Hematopoietic multipotent progenitor cell treated with erythropoietin and hydrocortisone succinate and interleukin-3 and kit ligand, for 8 days (in vitro differentiated cells): ENCODE measurements at places on chromosomes 3 and 15.
A peak's percentile ranks its signal among the peaks of the same experiment; 100 is the strongest.

GRCh38 chr3:151351219-151351618 lies 21.9 kb upstream of the P2RY13 start:
- no peak for DNase-seq

DNA sequence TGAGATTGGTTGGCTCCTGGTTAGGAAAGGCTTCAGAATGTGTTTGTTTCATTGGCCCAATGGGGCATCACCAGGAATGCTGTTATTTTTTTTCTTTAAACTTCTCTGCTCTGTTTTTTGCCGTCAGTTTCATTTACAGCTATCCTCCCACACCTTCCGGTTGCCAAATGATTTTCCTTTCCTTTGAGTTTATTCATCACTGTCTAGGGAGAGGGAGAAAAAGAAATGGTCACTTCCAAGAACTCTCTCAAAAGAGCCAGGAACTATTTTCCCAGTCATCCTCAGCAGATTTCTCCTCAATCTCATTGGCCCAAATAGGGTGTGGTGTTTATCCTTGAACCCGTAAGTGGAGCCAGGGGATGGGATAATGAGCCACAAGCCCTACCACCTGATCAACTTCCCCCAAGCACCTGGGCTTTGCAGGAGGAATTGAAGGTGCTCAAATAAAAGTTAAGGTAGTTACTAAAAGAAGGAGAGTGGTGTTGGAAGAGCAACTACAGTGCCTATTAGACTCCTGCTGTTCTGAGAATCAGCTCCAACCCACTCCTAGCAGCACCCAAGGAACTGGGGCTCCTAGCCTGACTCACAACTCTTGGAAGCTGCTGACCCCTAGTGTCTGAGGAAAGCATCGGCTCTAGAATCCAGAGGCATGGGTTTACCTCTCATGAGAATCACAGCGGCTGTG lies 183.8 kb upstream of the IL12A start:
- peak; percentile 75 for DNase-seq

- DNase-seq: peak; percentile 77
Observed at GRCh38 chr3:4976109-4976508, 3.1 kb upstream of the BHLHE40 start.

DNA sequence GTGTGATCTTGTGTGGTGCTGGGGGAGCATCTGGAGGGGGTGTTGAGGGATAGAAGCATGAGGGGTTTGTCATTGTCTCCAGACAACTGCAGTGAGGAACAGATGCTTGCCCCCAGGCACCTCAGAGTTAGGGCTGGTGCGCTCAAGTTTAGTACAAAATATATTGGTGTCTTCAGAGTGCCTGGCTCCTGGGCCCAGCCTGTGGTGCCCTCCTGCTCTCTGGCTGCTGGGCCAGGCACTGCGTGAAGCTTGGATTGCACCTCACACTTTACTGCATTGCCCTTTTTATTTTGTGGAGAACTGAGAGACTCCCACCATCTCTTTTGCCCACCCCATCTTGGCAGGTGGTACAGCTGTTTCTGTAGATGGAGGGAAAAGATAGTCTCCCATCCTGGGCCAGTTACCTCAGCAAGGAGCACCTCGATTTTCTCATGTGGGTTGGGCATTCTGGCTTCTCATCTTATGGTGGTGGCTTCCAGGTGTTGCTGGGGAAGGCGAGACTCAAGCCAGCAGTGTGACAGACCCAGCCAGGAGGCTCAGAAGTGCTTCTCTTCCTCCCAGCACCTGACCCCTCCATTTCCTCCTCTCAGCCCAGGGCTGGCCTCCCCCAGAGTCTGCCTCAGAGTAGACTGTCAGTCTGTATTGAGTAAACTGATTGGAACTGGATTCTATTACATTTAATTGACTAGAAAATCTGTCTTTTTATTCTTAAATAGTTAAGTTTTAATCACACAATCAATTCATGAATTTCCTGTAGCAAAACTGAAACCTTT lies 140.5 kb downstream of the DNAJB8 start:
- no peak for DNase-seq

- no peak for DNase-seq
Observed at GRCh38 chr3:186510374-186511079, 33.7 kb downstream of the CRYGS start.

GRCh38 chr3:149542375-149543312 lies 68.1 kb downstream of the TM4SF4 start:
- no peak for DNase-seq

GRCh38 chr15:60635507-60636352 lies 156.8 kb upstream of the ICE2 start:
- DNase-seq: no peak

- no peak for DNase-seq
Observed at GRCh38 chr15:77039848-77040247, 31.1 kb downstream of the TSPAN3 start.
